ENCODE measurements at places on chromosomes 1 and 21. TPM values are rescaled to one million over a fixed set of nuclear protein-coding genes. Genes with fewer than 3 reads are reported as not detected.

Gene S100A9
- total RNA-seq, result 394 TPM

- H3K4me3 ChIP-seq, result no peak overlapping the region
- no peaks in the 10 kb centered on the region for H3K27me3 ChIP-seq
- peaks cover 5% of the 10 kb centered on the region for H3K36me3 ChIP-seq
- peak overlapping the region; percentile 35 for H3K27ac ChIP-seq
- peak; percentile 63 for DNase-seq
- H3K4me1 ChIP-seq, result peaks cover 71% of the 10 kb centered on the region
Measured at GRCh38 chr1:27598295-27598687, 5.7 kb downstream of the AHDC1 start.

Gene KRTAP21-2
- not detected for total RNA-seq

- no peaks in the 10 kb centered on the region for H3K4me1 ChIP-seq
- DNase-seq, result no peak
Measured at GRCh38 chr1:30652152-30652841, 71.1 kb downstream of the MATN1 start.

- H3K4me3 ChIP-seq, result no peak overlapping the region
- peaks cover 5% of the 10 kb centered on the region for H3K4me1 ChIP-seq
- no peak overlapping the region for H3K27ac ChIP-seq
- H3K36me3 ChIP-seq, result peaks cover 5% of the 10 kb centered on the region
- no peak for DNase-seq
- no peaks in the 10 kb centered on the region for H3K27me3 ChIP-seq
Measured at GRCh38 chr1:145988773-145989172, 7.6 kb downstream of the TXNIP start.

Gene C8A
- total RNA-seq, result 0.12 TPM

GRCh38 chr21:17536381-17536780 is 23.5 kb downstream of the CXADR start:
- H3K4me3 ChIP-seq, result no peak overlapping the region
- peaks cover 7% of the 10 kb centered on the region for H3K4me1 ChIP-seq
- no peak for DNase-seq
- no peaks in the 10 kb centered on the region for H3K36me3 ChIP-seq
- H3K27me3 ChIP-seq, result no peaks in the 10 kb centered on the region

Gene KIF21B
- total RNA-seq, result 4.2 TPM

DNA sequence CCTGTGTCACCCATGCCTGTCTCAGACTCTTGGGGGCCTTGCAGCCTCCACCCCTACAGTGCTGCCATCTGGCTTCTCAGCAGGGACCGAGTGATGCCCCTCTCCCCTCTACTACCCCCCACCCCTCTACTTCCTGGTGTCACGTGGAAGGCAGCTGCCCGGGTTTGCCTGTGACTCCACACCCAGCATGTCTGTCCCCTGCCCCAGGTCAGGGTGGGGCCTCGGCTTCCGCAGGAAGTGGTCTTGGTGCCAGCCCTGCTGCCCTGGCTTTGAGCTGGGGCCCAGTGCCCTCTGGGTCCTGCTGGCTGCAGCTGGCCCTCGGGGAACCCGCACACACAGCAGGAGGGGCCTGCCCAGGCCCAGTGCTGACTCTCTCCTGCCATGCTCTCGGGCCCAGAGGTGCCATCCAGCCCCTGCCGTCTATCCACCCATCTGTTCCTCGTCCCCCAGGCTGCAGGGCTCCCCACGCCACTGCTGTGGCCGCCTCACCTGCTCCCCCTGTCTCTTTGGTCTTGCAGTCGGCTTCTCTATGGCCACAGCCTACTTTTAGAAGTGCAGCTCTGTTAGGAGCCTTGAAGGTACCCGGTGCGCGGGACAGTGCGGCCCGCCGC is 24.0 kb downstream of the PLCH2 start:
- no peak for DNase-seq
- no peak overlapping the region for H3K4me3 ChIP-seq
- H3K27me3 ChIP-seq, result peaks cover 5% of the 10 kb centered on the region
- no peaks in the 10 kb centered on the region for H3K36me3 ChIP-seq
- H3K4me1 ChIP-seq, result no peaks in the 10 kb centered on the region
